ENCODE measurements at places on chromosomes 3 and 15. TPM values are rescaled to one million over a fixed set of nuclear protein-coding genes. Genes with fewer than 3 reads are reported as not detected.

Gene FOXB1
- not detected for total RNA-seq

Gene SH2D7
- total RNA-seq, result not detected

Gene CADPS
- total RNA-seq, result 11.7 TPM

Gene TMEM41A
- 15.8 TPM for total RNA-seq

Gene PLIN1
- 10.6 TPM for total RNA-seq

Gene P2RY14
- 0.85 TPM for total RNA-seq

Gene GPR156
- 1.5 TPM for total RNA-seq

Gene MCTP2
- total RNA-seq, result 6.8 TPM

DNA sequence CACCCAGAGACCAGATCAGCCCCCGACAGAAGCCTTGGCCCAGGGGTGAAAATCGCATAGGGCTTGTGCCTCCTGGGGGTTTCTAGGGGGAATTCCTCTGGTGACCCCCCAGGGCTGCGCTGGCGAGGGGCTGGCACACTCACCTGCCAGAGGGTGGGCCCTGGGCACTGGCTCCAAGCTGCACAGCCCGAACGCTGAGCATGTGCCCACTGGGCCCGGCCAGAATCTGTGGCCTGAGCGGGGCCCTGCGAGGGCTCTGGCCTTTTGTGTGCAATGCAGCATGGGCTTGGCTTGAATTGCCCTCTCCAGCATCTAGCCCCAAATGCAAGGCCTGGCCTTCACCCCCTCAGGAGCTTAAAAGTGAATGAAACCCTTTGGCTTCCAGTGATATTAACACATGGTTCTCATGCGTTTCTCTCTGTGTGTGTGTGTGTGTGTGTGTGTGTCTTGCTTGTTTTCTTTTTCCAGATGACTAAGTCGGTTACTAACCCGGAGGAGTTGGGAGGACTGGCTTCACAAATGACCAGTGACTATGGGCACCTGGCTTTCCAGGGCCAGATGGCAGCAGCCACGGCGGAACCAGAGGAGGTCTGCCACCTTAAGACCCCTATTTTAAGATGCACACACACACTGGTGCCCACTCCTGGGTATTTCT lies 259.1 kb upstream of the TPM1 start:
- H3K27ac ChIP-seq, result no peak overlapping the region
- H3K27me3 ChIP-seq, result no peaks in the 10 kb centered on the region
- H3K36me3 ChIP-seq, result no peaks in the 10 kb centered on the region

GRCh38 chr3:25471081-25471768 lies 43.2 kb downstream of the RARB start:
- peak overlapping the region; percentile 75 for H3K27ac ChIP-seq
- H3K4me3 ChIP-seq, result no peak overlapping the region
- no peaks in the 10 kb centered on the region for H3K27me3 ChIP-seq
- no peaks in the 10 kb centered on the region for H3K36me3 ChIP-seq

DNA sequence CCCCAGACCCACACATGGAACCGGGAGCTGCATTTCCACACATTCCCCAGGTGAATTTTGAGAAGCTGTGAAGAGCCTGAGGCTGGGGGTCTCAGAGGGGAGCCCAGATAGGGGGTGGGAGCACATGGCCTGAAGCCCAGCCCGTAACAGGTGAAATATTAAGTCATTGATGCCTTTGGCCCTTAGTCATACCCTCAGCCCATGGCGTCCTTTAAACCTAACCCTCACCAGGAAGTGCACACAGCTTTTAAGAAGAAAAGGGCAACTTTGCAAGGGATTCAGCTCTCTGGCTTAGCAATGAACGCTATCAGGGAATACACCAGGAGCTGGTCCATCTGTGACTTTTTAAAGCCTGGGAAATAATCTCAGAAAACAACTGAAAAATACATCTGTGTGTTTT lies 40.6 kb downstream of the WNT7A start:
- no peaks in the 10 kb centered on the region for H3K4me1 ChIP-seq
- DNase-seq, result no peak
- H3K4me3 ChIP-seq, result no peak overlapping the region

GRCh38 chr3:45613791-45614190 lies 19.2 kb downstream of the LIMD1 start:
- DNase-seq, result no peak
- no peaks in the 10 kb centered on the region for H3K4me1 ChIP-seq
- no peak overlapping the region for H3K4me3 ChIP-seq
- H3K27ac ChIP-seq, result no peak overlapping the region
- H3K36me3 ChIP-seq, result no peaks in the 10 kb centered on the region

- H3K4me3 ChIP-seq, result no peak overlapping the region
- no peaks in the 10 kb centered on the region for H3K36me3 ChIP-seq
- no peaks in the 10 kb centered on the region for H3K27me3 ChIP-seq
- H3K27ac ChIP-seq, result no peak overlapping the region
Measured at GRCh38 chr3:7637694-7638093, 776.8 kb downstream of the GRM7 start.

GRCh38 chr15:92277776-92278175 lies 115.9 kb upstream of the ST8SIA2 start:
- H3K36me3 ChIP-seq, result no peaks in the 10 kb centered on the region
- DNase-seq, result peak; percentile 27
- peaks cover 7% of the 10 kb centered on the region for H3K27me3 ChIP-seq
- H3K4me3 ChIP-seq, result no peak overlapping the region
- no peaks in the 10 kb centered on the region for H3K4me1 ChIP-seq

GRCh38 chr3:133487920-133488540 lies 85.5 kb upstream of the CDV3 start:
- H3K27me3 ChIP-seq, result no peaks in the 10 kb centered on the region
- H3K36me3 ChIP-seq, result no peaks in the 10 kb centered on the region
- no peaks in the 10 kb centered on the region for H3K4me1 ChIP-seq
- no peak overlapping the region for H3K4me3 ChIP-seq

- H3K27me3 ChIP-seq, result no peaks in the 10 kb centered on the region
- no peak overlapping the region for H3K27ac ChIP-seq
- H3K36me3 ChIP-seq, result no peaks in the 10 kb centered on the region
- H3K4me1 ChIP-seq, result no peaks in the 10 kb centered on the region
Measured at GRCh38 chr3:39569095-39569494, 101.6 kb downstream of the MOBP start.

DNA sequence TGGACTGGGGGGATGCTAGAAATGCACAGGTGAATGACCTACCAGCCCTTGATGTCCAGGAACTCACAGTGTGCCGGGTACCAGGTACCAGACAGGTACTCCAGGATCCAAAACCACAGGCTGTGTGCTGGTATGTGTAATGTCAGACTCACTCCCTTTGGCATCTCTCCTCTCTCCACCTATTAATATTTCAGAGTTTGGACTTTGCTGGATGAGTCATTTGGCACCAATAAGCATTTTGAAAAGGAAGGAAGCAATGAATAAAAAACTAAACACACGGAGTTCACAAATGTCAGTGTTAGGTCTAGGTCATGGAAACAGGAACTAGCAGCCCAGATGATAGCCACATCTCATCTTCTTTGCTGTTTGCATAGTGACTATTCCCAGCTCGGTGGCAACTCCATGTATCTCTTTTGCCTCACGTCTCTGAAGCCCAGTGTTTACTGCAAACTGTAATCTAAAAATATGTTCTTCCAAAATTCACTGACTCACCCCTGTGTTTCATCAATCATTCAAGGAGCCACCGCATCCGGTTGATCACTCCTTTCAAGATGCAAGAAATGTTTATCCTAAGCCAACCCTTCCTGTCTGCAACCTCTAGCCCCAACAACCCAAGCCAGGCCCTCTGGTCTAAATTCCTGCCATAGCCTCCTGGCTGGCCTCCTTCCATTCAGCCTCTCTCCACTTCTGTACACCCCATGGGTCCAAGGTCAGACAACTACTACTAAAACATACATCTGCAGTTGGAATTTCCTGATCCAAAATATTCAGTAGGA lies 8.4 kb downstream of the ITGB5 start:
- no peak overlapping the region for H3K4me3 ChIP-seq
- no peaks in the 10 kb centered on the region for H3K36me3 ChIP-seq
- H3K4me1 ChIP-seq, result peaks cover 22% of the 10 kb centered on the region
- H3K27ac ChIP-seq, result peak overlapping the region; percentile 87

DNA sequence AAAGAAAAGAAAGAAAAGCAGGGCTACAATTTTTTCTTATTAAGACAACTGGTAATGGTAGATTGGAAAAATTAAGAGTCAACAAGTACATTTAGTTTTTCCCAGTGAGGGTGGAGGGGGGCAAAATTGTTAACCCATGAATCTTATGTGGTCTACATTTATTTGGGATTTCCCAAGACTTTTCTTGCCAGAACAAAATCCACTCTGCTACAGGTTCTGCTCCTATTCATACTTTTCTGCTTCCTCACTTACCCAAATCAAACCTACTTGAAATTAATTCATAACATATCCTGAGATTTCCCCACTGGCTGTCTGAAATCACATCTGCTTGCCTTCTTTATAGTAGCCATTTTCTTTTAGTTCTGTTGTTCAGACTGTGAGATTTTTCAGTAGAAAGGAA lies 41.1 kb downstream of the VGLL3 start:
- no peaks in the 10 kb centered on the region for H3K4me1 ChIP-seq
- H3K36me3 ChIP-seq, result no peaks in the 10 kb centered on the region
- H3K27me3 ChIP-seq, result no peaks in the 10 kb centered on the region
- no peak overlapping the region for H3K27ac ChIP-seq
- DNase-seq, result no peak

DNA sequence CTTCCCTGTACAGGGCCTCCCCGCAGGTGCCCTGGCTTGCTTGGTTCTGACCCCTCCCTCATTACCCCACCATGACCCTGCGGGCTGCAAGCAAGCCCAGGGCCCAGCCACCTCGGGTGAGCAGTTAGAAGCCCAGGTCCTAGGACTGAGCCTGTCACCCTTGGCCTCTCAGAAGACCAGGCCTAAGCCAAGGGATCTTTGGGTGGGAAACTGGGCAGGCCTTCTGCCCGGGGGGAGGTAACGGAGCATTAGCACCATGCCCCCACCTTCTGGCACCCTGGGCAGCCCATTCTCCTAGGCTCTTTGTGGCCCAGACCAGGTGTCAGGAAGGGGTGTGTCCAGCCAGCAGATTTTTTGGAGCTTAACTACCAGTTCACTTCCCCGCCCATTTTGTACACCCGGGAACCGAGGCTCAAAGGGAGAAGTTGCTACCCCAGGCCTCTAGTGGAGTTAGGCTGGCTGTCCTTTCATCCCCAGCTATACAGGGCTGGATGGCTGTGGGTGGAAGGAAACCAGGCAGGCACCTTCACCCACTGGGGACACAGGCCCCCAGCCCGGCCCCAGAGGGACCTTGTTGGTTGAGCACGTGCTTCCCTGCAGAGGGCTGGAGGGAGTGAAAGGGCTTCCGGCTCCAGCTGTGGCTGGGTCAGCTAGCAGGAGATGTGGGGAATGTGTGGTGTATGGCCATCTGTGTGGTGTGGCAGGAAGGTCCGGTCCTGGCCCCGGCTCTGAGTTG lies 1.4 kb downstream of the CSK start:
- no peak for DNase-seq
- H3K27me3 ChIP-seq, result no peaks in the 10 kb centered on the region
- peak overlapping the region; percentile 46 for H3K27ac ChIP-seq
- H3K4me3 ChIP-seq, result peak overlapping the region; percentile 0
- H3K4me1 ChIP-seq, result peaks cover 69% of the 10 kb centered on the region

GRCh38 chr15:38609097-38609738 lies 44.6 kb upstream of the RASGRP1 start:
- H3K27ac ChIP-seq, result no peak overlapping the region
- no peaks in the 10 kb centered on the region for H3K36me3 ChIP-seq
- no peak for DNase-seq
- H3K27me3 ChIP-seq, result no peaks in the 10 kb centered on the region
- no peaks in the 10 kb centered on the region for H3K4me1 ChIP-seq

GRCh38 chr3:131645638-131646037 lies 142.9 kb upstream of the MRPL3 start:
- no peaks in the 10 kb centered on the region for H3K27me3 ChIP-seq
- no peaks in the 10 kb centered on the region for H3K4me1 ChIP-seq
- no peak overlapping the region for H3K27ac ChIP-seq
- DNase-seq, result no peak
- H3K4me3 ChIP-seq, result no peak overlapping the region
- H3K36me3 ChIP-seq, result no peaks in the 10 kb centered on the region

DNA sequence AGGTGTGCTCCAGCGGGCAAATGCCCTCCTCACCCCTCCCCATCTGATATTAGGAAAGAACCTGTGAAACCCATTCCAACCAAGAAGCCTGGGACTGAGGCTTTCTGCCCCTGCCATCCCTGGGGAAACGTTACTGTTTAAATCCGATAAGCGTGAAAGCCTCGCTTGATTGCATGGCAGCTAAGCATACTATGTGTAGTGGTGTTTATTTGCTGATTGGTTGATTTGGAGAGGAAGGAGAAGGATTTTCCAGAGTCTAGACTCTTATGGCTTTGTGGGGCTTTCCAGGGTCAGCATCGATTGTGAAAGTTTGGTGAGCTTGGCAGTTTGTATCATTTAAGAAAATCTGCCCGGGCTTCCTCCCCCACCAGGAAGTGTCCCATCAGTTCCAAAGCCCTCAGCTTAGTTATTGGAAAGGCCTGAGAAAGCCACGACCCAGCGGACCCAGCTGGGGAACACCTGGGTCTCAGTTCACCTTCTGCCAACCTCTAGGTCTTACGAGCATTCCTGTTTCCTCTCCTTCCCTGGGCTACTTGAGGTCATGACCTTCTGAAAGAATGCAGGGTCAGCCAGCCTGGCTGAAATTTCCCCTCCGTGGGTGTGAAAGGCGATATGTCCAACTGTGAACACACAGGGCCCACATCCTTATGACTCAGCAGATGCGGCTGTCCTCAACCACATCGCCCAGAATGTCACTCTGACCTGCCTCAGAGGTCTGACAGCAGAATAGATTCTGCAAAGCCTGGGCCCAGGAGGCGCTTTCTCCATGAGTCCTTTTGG lies 62.8 kb upstream of the HERC1 start:
- DNase-seq, result no peak
- H3K27me3 ChIP-seq, result no peaks in the 10 kb centered on the region
- peaks cover 12% of the 10 kb centered on the region for H3K4me1 ChIP-seq
- peak overlapping the region; percentile 79 for H3K27ac ChIP-seq

GRCh38 chr15:73965094-73965757 lies 26.9 kb downstream of the STOML1 start:
- no peak for DNase-seq
- H3K36me3 ChIP-seq, result no peaks in the 10 kb centered on the region
- H3K4me1 ChIP-seq, result no peaks in the 10 kb centered on the region

DNA sequence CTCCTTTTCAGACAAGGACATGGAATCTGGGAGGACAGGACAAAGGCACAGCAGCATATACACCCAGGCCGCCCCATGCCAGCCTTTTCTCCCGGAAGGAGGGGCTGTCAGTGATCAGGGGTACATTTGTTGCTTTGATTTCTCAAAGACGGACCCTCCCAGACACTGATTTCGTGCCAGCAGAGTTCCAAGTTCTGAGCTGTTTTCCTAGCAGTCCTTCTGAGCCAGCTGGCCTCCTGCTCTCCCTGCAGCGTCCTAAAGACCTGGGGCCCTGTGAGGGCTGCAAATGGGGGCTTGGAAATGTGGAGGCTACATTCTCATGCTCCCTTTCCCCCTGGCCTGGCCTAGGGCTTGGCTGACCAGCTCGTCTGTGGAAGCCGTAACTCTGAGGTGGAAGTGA lies 22.3 kb downstream of the CTSH start:
- no peaks in the 10 kb centered on the region for H3K27me3 ChIP-seq
- H3K4me3 ChIP-seq, result no peak overlapping the region
- no peak overlapping the region for H3K27ac ChIP-seq

DNA sequence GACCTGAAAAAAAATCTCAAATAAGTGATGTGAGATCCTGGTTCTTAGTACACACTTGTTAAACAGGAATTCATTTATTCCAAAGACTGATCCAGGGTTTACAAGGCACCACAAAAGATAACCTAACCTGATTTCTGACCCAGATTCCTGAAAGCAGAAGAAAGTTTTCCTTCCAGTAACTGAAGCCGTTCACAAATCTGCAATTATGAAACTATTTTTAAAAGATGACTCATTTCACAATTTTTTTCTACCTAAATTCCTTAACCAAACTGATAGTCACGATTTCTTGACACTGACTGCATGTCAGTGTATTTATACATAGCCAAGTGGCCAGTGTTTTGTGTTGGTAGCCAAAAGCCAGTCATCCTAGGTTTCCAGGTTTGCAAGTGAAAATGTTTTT lies 17.1 kb downstream of the SLC9A9 start:
- no peak overlapping the region for H3K27ac ChIP-seq
- H3K4me1 ChIP-seq, result no peaks in the 10 kb centered on the region
- H3K4me3 ChIP-seq, result no peak overlapping the region
- H3K36me3 ChIP-seq, result no peaks in the 10 kb centered on the region

All from adrenal gland (tissue), 19 donors.